NCI-H2107 (cell line): ENCODE measurements at places on chromosomes 7 and 10.

GRCh38 chr7:88480896-88481295 lies 174.2 kb upstream of the STEAP4 start:
- DNase-seq: no peak

GRCh38 chr10:1577373-1577770 lies 160.0 kb downstream of the ADARB2 start:
- DNase-seq: no peak

- DNase-seq: no peak
Measured at GRCh38 chr10:31343009-31343408, 24.0 kb downstream of the ZEB1 start.

GRCh38 chr10:131549116-131549515 lies 237.6 kb upstream of the TCERG1L start:
- DNase-seq: no peak
